ENCODE measurements at places on chromosomes 1 and 21.

DNA sequence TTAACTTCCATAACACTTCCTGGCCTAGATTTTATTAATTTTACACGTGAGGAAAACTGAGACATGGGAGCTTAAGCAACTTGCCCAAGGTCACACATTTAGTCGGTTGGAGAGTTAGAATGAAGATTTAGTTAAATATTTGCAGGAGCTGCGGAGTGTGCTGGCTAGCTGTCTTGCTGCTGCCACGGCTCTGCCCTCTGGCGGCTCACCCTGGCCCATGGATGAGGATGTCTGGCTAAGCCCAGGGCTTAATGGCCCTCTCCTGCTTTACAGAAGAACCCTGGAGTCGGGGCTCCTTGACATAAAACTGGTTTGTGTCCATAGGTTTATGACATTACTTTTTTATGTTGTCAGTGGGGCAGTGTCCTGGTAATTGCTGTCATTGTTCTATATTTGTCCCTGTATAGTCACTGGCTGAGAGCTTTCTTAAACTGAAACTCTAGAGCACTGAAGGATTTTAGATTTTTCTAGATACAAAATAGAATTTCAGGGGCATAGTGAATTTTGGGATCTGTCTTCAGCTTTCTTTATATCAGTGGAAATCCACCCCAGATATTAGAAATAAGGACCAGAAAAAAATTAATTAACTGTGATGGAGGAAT lies 88.9 kb upstream of the WLS start:
- DNase-seq = no peak

- no peak for DNase-seq
These were observed 139.1 kb downstream of the BRINP2 start for GRCh38 chr1:177309880-177310279.

DNA sequence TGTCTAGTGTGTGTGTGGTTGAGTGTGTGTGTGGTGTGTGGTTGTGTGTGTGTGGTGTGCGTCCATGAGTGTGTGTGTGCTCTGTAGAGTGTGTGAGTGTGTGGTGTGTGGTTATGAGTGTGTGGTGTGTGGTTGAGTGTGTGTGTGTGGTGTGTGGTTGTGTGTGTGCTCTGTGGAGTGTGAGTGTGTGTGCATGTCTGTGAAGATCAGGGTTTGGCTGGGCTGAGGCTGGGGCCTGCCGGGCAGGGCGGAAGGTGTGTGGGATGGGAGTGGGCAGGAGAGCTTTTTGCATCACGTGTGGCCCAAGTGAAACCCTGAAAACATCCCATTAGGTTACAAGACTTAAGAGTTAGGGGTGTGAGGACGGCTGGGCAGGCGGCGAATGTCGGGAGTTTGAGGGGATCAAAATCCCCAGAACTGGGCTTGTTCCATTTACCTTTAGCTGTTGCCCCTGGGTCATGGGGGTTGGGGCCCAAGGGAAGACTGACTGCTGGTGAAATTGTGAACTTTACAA lies 2.9 kb upstream of the FCMR start:
- no peak for DNase-seq

GRCh38 chr1:53740621-53741105 lies 1.7 kb upstream of the GLIS1 start:
- DNase-seq = no peak
